ENCODE measurements at places on chromosomes 11 and 22.

- DNase-seq, result peak; percentile 37
These were observed 29.0 kb downstream of the TXN2 start for GRCh38 chr22:36452250-36452977.

GRCh38 chr11:48170241-48171233 is 46.1 kb upstream of the OR4B1 start:
- no peak for DNase-seq

GRCh38 chr11:116972691-116973090 is 125.5 kb downstream of the SIK3 start:
- DNase-seq, result peak; percentile 37

GRCh38 chr11:8070417-8071115 is 10.4 kb upstream of the TUB start:
- DNase-seq, result peak; percentile 15

Measured in NB4 (cell line).